ENCODE measurements at places on chromosomes 11 and 22.

GRCh38 chr11:118398791-118399559, 2.4 kb upstream of the ATP5MG start:
- peak; percentile 10 for DNase-seq

GRCh38 chr11:898143-898511, 12.5 kb downstream of the CHID1 start:
- no peak for DNase-seq

GRCh38 chr22:30420347-30421125, 5.0 kb upstream of the MTFP1 start:
- no peak for DNase-seq

DNA sequence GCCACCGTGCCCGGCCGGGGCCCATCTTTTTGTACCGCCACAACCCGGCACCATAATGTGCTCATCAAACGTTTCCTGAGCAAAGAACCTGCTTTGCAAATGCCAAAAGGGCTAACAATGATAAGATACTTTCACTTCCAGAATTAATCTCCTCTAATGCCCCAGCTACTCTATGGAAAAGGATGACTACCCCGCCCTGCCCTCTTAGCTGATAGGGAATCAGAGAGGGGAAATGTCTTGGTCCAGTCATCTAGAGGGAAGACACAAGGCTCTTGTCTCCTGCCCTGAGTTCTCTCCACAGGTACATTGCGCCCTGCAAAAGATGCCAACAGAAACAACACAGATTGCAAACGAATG, 586 bp downstream of the TTLL1 start:
- DNase-seq: no peak

DNA sequence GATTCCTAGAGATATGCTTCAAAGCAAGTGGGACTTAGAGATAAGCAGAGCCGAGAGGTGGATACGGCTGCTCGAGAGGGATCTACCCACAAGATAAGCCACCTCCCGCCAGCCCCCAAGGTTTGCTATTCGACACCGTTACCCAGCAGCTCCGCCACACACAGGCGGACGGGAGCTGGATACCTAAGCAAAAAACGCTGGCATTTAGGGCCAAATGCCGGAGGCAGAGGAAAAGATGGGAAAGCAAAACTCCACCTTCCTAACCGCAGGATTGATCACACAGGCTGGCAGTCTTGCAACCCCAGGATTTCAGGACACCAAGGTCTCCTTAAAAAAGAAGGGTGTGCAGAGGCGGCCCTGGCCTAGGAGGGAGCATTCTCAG, 709 bp downstream of the FTH1 start:
- DNase-seq: no peak

DNA sequence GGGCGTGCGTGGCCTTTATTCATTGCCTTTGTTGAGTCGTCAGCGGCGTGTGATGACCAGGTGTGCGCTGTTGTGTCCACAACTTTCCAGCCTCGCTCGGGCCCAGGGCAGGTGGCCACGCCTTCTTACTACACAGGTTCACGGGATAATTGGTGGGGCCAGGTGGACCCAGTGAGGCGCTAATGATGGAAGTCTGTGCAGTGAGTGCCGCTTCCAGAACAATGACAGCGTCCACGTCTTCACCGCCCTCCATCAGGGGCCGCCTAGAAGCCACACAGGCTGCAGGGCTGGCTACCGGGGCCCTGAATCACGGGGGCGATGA, 1197.3 kb downstream of the BRD1 start:
- DNase-seq: no peak

- no peak for DNase-seq
These were observed 686.3 kb downstream of the NTM start for GRCh38 chr11:132056689-132057088.

DNA sequence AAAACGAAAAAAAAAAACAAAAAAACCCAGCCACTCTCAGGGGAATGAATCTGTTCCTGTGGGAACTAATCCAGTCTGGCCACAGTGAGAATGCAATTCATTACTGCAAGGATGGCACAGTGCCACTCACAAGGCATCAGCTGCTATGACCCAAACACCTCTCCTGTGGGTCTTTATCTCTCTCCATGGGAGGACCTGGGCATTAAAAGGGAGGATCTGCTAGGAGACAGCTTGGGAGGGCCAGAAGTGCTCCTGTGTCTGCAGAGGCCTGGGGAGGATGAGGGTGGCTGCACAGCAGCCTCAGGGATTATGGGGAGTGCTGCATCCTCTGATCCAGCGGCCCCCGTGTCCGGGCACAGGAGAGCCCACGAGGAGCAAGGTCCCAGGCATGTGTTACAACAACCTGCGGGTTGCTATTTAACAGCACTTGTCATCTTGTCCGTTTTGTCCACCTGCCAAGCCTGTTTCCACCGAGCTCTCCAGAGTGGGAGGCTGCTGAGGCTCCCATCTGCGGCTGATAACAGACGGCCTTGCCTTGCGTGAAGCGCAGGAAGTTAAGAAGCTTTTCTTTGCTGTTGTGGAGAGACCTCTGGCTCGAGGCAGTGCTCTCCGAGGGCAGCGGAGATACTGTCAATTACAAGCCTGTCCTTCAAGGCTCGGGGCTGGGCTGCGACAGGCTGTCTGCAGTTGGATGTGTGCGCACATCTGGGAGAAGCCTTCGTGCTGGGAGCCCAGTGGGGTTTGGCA, 97.7 kb downstream of the NXPE2 start:
- no peak for DNase-seq

GRCh38 chr22:43948836-43949406, 6.3 kb upstream of the SAMM50 start:
- no peak for DNase-seq

- no peak for DNase-seq
These were observed 350.3 kb upstream of the MPPED2 start for GRCh38 chr11:30936491-30936890.

DNA sequence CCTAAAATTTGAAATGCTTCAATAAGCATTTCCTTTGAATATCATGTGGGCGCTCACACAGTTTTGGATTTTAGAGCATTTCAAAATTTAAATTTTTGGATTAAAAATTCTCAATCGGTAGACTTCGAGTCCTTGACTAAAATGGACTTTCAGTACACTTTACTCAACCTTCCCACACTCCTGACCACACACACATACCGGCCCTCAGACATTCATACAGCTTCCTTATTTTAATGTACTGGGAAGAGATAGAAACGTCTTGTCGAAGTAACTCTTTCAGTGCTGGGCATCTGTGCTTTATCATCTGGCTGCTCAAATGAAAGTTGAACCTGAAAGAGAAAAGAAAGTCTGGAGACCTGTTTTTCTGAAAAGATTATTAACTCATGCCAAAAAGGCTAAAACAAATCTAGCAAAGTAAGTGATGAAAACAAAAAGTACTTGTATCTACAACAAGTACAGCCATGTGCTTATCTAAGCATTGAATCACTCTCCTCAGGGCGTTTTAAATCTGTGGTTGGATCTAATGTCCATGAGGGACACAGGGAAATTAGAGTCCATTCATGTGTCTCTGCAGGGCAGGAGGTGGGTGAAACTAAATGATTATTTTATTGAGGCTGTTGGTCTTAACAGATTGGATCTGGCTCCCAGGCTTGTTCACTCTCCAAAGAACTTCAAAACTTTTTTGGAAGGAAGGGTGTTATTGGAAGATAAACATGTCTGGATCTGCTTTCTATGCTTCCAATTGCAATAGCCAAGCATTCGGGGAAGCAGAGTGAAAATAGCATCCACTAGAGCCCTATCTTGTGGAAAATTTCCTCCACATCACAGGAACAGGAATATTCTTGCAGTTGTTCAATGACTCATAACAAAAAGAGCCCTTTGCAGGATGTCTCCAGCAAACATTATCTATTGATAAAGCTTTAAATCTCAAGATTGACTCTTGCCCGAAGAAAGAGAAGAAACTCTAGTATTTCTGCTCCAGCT, 47.0 kb downstream of the CARD18 start:
- no peak for DNase-seq

GRCh38 chr22:17091851-17092250, 7.1 kb downstream of the IL17RA start:
- DNase-seq: no peak

DNA sequence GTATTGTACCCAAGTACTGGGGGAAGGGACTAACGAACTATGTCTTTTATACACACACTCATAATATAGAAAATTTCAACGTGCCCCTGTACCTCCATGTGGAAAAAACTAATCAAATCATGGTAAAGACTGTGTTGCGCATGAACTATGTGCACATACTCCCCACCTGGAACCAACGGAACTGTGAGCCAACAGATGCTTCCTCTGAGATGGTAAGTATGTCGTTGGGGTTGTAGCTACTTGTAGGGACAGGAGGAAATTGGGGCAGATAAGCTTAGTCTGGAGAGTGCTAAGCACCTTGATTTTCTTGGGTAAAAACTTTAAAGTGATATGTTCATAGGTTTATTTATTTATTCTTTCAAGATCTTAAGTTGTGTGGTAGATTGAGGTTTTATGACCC, 40.1 kb downstream of the GLYAT start:
- DNase-seq: no peak

GRCh38 chr11:119107538-119108145, 498 bp downstream of the C2CD2L start:
- no peak for DNase-seq

GRCh38 chr11:118996926-118997626, 862 bp upstream of the CENATAC start:
- peak; percentile 26 for DNase-seq

GRCh38 chr11:126426820-126427749, 71.6 kb downstream of the ST3GAL4 start:
- DNase-seq: no peak

DNA sequence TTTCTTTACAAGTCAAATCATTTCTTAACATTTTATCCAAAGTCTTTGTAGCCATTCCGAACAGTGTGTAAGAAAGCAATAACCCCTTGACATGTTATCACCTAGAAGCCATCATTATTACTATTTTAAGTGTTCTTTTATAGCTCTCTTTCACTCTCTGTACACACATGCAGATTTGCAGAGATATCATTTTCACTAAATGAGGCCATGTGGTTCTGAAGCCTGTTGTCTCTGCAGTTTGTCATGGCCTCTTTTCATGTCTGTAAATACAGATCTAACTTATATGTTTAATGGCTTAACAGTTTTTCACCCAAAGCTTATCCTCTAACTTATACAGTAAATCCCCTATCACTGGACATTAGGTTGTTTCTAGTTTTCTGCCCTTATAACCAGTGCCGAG, 166.8 kb downstream of the MYO18B start:
- no peak for DNase-seq

DNA sequence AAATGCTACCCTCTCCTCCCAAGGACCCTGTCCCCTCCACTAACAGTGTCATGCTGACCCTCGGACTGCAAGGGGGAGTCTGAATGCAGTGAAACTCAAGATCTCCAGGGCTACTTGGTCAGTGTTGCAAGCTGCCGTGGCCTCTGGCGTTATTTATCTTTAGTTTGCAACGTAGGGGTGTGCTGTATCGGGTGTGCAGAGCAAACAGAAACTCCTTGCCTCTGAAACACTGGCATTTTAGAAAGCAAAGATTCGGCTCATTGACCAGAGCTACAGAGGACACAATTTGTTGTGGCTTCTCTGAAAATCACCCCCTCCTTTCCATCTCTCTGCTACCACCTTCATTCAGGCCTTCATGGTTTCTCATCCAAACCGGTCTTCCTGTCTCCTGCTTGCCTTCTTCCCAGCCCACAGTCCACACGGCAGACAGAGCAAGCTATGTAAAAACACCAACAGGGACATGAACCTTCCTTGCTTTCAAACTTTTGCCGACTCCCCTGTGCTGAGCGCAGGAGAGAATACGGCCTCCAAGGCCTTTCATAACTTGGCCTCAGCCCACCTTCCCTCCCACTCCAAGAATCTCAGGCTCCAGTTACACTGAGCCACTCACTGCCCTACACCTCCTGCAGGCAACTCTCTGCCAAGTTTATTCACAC, 14.9 kb downstream of the FZD4 start:
- DNase-seq: no peak

DNA sequence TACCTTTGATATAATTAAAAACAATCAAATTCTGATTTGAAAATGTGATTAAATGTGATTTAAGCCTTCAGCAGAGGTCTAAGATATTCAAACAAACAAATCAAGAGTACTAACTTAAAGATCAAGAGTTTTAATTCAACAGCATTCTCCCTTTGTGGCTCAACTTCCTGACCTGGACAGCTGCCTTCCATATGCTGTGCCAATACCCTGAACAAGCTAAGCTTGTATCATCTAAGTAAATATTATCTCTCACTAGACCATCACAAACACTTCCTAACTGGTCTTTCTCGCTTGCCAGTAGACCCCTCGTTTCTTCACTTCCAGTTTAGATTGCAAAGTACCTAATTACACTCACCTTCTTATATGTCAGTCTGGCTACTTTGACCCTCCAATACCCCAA, 35.9 kb upstream of the P4HA3 start:
- DNase-seq: no peak

- no peak for DNase-seq
These were observed 1.1 kb upstream of the FANCF start for GRCh38 chr11:22626573-22627239.

GRCh38 chr11:559712-560304, 730 bp downstream of the LMNTD2 start:
- no peak for DNase-seq

GRCh38 chr11:128772814-128773213, 78.9 kb downstream of the FLI1 start:
- no peak for DNase-seq

DNA sequence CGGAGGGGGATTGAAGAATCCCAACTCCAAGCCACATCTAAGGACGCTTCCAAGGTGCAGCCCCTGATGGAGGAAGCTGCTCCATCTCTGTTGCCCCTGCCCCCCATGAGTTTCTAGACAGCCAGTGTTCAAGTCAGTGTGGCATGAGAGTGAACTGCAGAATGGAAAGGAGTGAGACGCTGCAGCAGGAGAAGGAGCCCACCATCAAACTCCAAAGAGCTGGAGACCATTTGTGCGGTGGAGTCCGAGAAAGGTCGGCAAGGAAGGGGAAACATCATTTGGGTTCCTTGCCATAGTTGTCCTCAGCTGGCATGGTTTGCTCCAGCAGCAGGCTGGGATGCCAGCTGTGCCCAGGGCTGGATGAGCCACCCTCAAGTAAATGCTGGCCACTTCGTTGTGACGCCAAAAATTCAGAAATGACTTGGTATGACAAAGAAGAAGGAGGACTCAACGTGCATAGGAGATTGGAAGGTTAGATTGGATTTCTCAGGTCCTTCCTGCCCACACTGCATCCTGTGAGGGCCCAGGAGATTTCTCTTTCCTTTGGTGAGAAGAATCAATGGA, 16.4 kb downstream of the APOL2 start:
- DNase-seq: no peak

- DNase-seq: no peak
These were observed 139.0 kb downstream of the BRD1 start for GRCh38 chr22:49688516-49689254.

DNA sequence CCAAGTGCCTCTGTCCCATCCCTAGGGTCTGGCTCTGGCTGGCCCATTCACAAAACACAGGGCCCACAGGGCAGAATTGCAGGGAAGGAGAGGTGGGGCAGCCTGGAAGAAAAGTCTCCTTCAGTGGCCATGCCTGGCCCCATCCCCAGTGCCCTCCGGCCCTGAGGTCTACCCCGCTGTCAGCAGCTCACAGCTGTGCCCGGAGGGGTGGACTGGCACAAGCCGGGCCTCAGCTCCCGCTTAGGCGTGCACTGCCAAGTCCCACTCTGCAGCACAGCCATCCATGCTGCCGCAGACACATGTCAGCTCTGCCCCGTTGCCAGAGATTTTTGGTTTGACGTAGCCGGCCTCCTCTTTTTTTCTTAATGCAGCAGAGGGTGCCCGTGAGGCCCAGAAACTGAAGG, 3.9 kb upstream of the SCN2B start:
- no peak for DNase-seq

GRCh38 chr22:21917181-21917958, 35.3 kb downstream of the PPM1F start:
- no peak for DNase-seq
